ENCODE measurements at places on chromosomes 12 and 14.

DNA sequence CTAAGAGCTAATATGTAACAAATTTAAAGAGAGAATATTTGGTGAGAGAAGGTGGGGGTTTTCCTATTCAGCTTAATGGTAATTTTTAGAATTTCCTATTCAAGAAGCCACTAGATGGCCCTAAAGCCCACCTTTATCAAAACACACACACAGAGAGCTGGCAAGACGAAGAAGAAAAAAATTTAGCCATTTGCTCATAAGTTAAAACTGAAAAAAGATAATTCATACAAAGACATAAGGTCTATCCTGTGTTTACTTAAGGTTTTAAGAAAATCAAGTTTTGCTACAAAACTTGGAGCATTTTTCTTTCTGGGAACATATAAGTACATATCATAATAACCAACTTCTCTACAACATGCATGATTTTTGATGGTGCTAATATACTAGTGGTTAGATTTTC, 46.8 kb upstream of the PCED1B start:
- DNase-seq = no peak

GRCh38 chr14:42421377-42422078, 814.9 kb downstream of the LRFN5 start:
- DNase-seq = no peak

GRCh38 chr14:81331229-81332021, 68.7 kb downstream of the STON2 start:
- no peak for DNase-seq

- DNase-seq = no peak
These were observed 143.7 kb upstream of the FRMD6 start for GRCh38 chr14:51507906-51508511.

DNA sequence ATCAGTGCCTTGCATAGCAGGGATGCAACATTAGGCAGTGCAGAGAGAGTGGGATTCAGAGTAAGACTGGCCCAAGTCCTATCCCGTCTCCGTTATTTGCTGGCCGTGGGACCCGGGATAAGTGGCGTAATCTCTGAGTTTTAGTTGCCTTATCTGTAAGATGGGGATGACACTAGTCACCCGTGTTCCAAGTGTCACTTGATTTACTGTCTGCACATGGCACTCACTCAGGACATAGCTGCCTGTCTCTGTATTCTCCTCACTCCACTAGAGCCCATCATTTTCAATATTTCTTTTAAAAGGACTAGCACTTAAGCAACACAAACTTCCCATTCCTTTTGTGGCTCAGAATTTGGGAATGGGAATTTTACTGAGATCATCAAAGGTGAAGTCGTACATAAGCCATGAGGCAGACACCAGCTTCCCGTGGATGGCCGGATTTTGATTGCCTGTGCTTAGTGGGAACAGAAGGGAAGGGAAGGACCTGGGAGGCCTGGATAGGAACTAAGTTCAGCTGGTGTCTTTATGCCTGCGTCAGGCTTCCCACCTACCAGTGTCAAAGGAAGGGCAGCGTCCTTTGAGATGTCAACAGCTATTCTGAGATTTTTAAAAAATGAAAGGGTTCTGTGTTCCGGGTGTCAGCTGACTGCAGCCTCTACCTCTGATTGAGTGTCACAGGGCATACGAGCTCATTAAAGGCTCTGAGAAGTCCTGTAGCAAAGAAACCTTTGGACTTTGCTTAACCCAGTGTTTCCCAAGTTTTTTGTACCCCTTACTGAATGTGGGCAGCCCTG, 361.4 kb downstream of the CACNA1C start:
- no peak for DNase-seq

GRCh38 chr12:89655841-89656240, 52.8 kb downstream of the ATP2B1 start:
- DNase-seq = no peak

- no peak for DNase-seq
These were observed 320.2 kb downstream of the GRIN2B start for GRCh38 chr12:13661005-13661887.

DNA sequence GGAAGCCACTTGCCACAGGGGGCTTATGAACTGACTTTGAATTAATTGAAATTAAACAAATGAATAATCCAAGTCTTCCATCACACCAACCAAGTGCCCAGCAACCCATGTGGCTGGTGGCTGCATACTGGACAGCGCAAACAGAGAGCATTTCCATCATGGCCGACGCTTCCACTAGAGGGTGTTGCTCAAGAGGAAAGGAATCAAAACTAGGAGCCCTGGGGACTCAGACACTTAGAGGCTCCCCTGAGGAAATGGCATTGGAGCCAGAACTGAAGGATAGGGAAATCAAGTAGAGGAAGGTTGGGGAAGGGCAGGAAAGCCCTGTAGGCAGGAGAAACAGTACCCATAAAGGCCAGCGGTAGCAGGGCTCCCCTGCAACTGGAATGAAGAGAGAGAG, 50.6 kb upstream of the NUAK1 start:
- DNase-seq = no peak

DNA sequence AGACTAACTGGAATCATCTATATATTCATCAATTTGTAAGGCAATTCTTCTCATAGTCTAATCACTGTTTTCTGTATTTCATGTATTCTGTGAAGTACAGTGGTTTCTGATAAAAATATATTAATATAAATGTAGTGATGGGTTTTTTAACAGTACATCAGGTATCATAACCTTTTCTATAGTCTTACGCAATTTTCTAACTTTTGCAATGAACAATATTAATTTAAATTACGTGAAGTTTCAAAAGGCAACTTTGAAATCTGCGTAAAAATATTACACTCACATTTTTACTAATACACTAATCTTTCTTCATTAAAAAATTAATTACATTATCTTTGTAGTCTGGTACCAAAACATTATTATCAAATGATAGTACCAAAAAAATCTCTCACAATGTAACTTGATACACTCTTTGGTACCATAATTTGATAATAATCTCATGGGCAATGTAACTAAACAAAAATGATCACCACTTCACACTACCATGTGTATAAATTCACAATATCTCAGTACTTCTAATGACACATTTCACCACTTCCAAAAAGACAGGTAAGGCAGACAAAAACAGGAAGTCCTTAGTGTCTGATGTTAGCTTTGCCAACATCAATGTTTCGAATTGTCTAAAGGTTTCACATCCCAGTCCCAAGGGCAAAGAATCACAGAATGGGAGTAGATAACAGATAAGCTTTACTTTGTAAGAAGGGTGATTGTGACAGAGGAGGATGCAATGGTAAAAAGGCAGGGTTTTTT, 8.7 kb downstream of the DNAI7 start:
- no peak for DNase-seq

DNA sequence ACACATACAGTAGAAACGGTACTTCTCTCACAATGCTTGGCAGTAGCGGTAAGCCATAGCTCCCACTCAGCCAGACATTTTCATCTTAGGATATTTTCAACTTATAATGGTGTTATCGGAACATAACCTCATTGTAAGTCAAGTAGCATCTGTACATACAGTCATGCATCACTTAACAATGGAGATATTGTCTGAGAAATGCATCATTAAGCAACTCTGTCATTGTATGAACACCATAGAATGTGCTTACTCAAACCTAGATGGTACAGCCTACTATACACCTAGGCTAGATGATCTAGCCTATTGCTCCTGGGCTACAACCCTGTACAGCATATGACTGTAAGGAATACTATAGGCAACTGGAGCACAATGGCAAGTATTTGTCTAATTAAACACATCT, 40.8 kb downstream of the RPS6KA5 start:
- DNase-seq = no peak

- no peak for DNase-seq
These were observed 132.8 kb upstream of the BTG1 start for GRCh38 chr12:92278378-92278828.

DNA sequence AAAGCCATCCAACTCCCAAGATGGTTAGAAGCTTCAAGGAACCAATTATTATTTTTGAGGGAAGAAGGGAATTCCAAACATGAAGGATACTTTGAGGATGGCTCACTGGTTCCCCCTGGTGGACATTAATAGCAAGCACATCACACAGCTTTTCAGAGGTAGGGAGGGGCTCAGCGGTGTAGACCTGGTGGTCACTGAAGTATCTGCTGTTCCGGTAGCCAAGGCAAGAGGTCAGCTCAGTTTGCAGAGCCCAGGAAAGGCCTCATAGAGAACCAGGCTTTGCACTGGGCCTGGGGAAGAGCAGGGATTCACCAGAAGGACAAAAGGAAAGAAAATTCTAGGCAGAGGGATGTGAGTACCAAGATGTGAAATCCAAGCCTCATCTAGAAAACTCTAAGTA, 118.7 kb downstream of the KSR2 start:
- DNase-seq = no peak

GRCh38 chr12:6822426-6823135, 960 bp downstream of the GPR162 start:
- DNase-seq = no peak

GRCh38 chr14:104081951-104082464, 3.5 kb upstream of the ASPG start:
- no peak for DNase-seq

DNA sequence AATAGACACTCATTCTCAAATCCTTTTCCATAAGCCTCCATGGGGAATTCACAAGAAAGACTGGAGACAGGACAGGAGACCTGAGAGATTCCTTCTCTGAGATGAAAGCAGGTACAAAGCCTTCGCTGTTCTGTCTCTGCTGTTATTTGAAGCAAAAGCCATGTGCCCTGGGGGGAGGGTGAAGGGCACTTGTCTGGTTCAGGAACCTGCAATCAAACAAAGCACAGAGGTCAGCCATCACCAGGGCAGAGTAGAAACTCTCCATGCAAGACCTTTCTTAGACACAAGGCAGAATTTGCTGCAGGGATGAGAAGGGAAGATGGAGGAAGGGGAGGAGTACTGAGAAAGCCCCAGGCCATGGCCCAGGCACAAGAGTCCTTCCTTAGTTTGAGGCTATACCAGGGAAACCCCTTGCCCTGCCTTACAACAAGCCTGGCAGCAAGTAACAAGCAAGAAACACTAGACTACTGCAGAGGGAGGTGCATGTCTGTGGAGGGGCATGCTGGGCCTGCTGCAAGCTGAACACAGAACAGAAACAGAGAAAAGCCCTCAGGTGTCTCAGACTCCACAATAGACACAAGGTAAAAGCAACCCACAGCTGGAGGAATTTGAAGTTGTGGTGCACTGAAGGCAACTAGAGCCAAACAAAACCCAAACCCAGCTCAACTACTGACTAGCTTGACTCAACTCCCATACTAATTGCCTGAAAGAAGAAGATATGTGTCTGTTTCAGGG, 7.8 kb upstream of the ART4 start:
- no peak for DNase-seq

DNA sequence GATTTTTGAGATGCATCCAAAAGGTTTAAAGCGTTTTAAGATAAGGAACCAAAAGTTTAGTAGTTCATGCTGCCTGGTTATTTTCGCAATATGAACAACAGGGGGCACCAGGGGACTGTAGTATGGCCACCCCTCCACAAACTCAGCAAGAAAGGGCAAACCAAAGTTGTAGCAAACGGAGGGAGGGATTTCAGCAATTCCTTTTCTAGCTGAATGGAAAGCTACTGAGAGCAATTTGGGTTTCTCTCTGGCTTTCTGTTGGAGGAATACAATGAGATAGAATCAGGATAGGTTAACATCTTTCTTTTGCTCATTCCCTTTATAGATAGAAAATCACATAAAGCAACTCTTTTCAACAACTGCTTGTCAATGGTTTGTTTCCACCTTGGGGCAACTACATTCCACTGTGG, 62.5 kb downstream of the DRAM1 start:
- no peak for DNase-seq

DNA sequence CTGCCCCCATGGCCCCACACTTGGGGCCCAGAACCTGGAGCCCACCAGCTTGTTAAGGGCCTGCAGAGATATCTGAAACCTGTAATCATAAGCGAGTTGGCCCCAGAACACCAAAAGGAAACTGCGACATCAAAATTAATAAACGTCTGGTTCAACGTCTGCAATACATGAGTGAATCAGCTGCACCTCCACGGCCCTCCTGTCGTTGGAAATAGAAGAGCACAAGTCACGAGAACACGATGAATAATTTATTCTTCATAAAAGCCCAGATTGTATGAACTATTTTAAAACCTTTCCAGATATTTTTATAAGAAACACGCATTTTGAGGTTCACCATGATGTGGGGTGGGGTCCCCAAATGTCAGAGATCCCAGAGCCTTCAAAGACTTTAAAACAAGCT, 9.7 kb upstream of the CMKLR1 start:
- DNase-seq = no peak

DNA sequence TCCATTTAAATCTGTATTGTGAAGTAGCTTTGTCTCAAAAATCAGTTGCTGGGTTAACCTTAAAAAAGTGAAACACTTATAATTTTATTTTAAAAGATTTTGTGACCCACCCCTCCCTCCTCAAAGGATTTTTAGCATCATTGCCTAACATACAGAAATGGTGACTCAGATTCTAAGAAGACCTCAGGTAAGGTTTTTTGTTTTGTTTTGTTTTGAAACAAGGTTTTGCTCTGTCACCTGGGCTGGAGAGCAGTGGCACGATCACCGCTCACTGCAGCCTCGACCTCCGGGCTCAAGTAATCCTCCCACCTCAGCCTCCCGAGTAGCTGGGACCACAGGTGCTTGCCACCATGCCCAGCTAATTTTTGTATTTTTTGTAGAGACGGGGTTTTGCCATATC, 74.2 kb downstream of the GNS start:
- DNase-seq = no peak

DNA sequence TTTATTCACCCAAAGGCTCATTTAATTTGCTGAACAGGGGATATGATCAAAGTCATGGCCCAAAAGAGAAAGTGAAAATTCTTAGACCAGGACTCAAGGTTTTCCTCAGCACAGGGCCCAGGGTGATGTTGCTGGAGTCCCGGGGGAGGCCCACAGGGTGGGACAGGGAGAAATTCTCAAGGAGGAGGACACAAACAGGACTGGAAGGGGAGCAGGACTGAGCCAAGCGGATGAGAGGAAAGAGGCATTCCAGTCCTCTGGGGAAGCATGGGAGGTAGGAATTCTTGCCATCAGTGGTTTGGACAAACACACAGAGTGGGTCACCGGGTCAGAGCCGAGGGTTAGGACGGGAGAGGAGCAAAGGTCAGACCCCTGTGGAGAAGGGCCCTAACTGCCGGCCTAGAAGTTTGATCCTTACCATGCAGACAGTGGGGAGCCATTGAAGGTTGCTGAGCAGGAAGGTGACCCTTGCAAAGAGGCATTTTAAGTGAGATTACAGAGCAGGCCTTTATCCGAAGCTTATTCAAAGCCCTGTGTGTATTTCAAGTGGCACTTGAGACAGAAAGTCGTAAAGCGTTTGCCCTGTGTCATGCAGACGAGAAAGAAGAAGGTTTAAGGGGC, 68.4 kb upstream of the PTGR2 start:
- DNase-seq = no peak

GRCh38 chr14:89746654-89747053, 207.9 kb downstream of the EFCAB11 start:
- DNase-seq = no peak
